Endothelial cell of coronary artery (primary cell): ENCODE measurements at places on chromosomes 11 and 22. TPM values are rescaled to one million over a fixed set of nuclear protein-coding genes. Genes with fewer than 3 reads are reported as not detected.

NAV2 gene
- total RNA-seq: 7.8 and 13.8 TPM in 2 replicates

SLC22A12 gene
- total RNA-seq: not detected in 2 replicates

P4HA3 gene
- total RNA-seq: 17.9 and 20.6 TPM in 2 replicates

GAS2 gene
- 1.2 and 1.5 TPM in 2 replicates for total RNA-seq

TREH gene
- total RNA-seq: under 0.01 and 0.09 TPM in 2 replicates
